ENCODE measurements at places on chromosomes 11 and 22.

DNA sequence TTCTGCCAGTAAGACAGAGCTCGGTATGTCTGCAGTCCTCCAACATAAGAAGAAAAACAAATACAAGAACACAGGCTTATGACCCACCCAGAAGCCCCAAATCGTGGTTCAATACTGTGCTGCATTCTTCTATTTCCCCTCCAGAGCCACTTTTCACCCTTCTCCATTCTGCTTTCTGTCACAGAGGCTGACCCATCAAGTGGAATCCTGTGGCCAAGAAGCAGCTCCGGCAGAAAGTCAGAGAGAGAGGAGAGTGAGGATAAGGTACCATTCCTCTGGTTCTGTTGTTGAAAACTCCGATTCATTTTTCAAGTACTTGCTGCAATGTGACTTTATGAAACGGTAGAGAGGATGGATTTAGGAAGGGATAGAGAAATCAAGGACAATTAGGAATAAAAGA lies 30.4 kb downstream of the PGM2L1 start:
- DNase-seq, result no peak

GRCh38 chr11:20046416-20046815 lies 113.9 kb downstream of the DBX1 start:
- no peak for DNase-seq

DNA sequence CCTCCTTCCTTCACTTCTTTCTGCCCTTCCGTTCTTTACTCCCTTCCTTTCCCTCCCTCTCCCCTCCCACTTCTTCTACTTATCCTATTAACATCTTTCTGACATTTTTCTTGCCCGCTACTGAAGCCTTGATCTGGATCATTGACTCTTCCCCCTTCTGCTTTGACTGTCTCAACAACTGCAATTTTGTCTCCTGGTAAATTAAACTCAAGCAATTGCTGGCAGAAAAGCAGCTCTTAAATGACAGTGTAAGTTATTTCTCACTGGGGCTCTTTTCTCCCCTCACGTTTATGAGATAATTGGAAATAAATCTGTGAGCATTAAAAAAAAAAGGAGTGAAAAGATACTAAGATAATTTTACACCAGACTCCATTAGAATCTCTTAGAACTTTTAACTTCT lies 120.0 kb downstream of the SLC17A6 start:
- DNase-seq, result no peak

GRCh38 chr11:111941963-111942362 lies 4.8 kb downstream of the DIXDC1 start:
- no peak for DNase-seq

DNA sequence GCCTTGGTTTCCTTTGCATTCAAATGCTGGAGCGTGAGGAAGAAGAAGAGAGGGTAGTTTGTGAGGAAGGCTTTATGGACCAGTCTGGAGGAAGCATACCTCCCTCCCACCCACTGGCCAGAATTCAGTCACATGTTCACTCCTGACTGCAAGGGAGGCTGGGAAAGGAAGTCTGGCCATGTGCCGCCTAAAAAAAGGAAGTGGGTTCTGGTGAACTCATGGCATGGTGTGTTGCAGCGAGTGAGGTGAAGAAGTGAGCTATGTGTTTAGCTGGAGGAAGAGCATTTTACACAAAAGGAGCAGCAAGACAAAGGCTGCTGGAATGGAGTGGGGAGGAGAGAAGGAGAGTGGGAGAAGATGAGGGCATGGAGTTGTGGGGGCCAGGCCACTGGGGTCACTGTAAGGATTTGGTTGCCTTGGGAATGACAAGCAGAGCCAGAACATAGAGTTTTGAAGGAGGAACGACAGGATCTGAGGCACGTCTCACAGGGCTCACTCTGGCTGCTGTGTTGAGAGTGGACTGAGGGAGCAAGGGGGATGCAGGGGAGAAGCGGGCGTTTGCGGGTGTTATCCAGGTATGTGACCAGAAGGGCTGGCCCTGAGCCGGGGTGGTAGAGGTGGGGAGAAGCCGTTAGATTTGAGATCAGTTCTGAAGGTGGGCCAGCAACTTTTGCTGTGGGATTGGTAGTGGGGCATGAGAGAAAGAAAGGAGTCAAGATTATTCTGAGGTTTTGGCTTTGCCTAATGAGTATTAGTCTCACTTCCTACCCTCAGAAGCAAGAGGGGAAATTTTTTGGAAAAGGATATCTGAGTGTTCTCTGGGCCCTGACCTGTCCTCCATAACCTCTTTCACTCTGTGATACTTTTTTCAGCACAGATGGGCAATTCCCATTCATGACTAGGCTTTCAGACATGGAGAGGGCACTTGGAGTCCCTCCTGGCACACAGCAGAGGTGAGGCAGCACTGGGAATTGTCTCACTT lies 26.4 kb downstream of the BMAL1 start:
- DNase-seq, result no peak

- DNase-seq, result no peak
Measured at GRCh38 chr11:74338963-74339362, 27.5 kb upstream of the P4HA3 start.

- no peak for DNase-seq
Measured at GRCh38 chr22:21443735-21444421, 23.3 kb upstream of the TMEM191C start.

Measured in D721Med (cell line).